Caco-2 (cell line): ENCODE measurements at places on chromosomes 3 and 15. TPM values are rescaled to one million over a fixed set of nuclear protein-coding genes. Genes with fewer than 3 reads are reported as not detected.

A4GNT gene
- total RNA-seq = not detected in 2 replicates

FOXB1 gene
- total RNA-seq = not detected in 2 replicates

RPL4 gene
- total RNA-seq = 3,043 and 3,102 TPM in 2 replicates

DNA sequence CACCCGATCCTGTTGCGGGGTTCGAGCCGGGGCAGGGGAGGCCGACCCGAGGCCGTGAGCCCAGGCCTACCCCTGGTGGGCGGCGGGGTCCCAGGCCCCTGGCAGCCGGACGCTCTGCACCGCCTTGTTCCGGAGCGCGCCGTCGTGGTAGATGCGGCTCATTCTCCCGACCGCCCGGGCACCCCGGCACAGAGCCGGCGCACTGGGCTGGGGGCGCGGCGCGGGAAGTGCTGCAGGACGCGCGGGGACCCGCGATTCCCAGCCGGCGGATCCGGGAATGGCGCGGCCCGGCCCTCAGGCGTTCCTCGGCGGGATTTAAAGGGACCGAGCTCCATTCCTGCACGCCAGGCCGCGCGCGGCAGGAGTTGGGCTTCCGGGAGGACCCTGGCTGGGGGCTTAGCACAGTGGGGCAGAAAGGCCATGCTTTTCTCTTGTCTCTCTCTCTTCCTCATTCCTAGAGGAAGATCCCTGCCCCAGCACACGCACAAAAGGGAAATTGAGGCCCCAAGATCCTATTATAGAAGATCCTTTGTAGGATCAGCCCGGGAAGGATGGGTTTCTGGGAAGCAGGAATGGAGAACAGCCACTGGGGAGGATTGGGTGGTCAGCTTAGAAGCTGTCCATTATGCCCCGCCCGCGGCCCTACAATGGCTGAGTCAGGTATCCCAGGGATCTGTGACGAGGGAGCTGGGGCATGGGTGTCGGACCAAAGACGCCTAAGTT lies at the start of gene ARPIN:
Gene ARPIN (minus strand): TSS at position 279 of the 723 bp plus-strand sequence. CDS start 117 bp downstream, at position 162.
- no peaks in the 10 kb centered on the region; the same call in 1 of the 2 replicates for H3K36me3 ChIP-seq
- H3K27ac ChIP-seq = peak within 1 kb of the TSS; percentile 75
- DNase-seq = peak; percentile 67
- peaks cover 23% of the 10 kb centered on the region for H3K4me1 ChIP-seq
- H3K27me3 ChIP-seq = no peaks in the 10 kb centered on the region
- H3K4me3 ChIP-seq = peak within 1 kb of the TSS; percentile 54

- no peaks in the 10 kb centered on the region for H3K4me1 ChIP-seq
- no peak overlapping the region for H3K4me3 ChIP-seq
- no peaks in the 10 kb centered on the region for H3K36me3 ChIP-seq
- H3K27me3 ChIP-seq = no peaks in the 10 kb centered on the region
- DNase-seq = no peak
These were observed 219.8 kb upstream of the TOPAZ1 start for GRCh38 chr3:44021651-44022594.

- no peaks in the 10 kb centered on the region for H3K36me3 ChIP-seq
- H3K27me3 ChIP-seq = no peaks in the 10 kb centered on the region
- H3K4me1 ChIP-seq = no peaks in the 10 kb centered on the region; the same call in 1 of the 2 replicates
- DNase-seq = no peak
- no peak overlapping the region for H3K27ac ChIP-seq
- no peak overlapping the region for H3K4me3 ChIP-seq
These were observed 61.4 kb upstream of the MYRIP start for GRCh38 chr3:39748002-39748401.

DNA sequence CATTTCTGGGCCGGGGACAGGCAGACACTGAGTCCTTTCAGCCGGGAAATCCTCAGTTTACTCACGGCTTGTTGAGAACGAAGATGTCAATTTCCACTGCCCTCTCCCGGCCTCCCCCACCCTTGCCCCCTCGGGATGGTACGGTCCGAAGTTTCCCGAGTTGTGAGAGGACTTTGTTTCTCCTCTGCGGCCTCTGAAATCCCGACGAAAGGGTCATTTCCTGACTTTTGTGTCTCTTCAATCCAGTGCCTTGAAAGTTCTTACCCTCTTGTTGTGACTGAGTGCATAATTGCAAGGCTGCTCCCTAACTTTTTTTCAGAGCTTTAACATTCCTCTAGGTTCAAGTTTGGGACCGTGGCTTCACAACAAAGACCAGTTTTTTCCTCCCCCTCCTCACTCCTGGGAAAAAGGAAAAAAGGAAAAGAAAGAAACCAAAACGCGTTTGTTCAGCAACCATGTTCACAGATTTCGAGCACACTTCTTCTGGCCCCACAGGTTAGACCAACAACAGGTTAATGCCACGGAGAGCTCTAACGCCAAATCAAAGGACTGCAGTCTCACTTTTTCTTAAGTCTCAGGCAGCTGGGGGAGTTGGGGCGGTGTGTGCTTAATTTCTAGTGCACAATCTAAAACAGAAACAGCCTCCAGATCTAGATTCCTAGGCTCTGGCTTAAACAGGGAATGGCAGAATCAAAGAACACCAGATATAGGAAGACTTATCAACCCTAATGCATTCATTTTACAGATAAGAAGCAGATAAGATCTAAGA lies 138.9 kb downstream of the TMCO5A start:
- peaks cover 33% of the 10 kb centered on the region; the same call in 1 of the 2 replicates for H3K4me1 ChIP-seq
- no peaks in the 10 kb centered on the region for H3K36me3 ChIP-seq
- peak overlapping the region; percentile 93 for H3K27ac ChIP-seq

DNA sequence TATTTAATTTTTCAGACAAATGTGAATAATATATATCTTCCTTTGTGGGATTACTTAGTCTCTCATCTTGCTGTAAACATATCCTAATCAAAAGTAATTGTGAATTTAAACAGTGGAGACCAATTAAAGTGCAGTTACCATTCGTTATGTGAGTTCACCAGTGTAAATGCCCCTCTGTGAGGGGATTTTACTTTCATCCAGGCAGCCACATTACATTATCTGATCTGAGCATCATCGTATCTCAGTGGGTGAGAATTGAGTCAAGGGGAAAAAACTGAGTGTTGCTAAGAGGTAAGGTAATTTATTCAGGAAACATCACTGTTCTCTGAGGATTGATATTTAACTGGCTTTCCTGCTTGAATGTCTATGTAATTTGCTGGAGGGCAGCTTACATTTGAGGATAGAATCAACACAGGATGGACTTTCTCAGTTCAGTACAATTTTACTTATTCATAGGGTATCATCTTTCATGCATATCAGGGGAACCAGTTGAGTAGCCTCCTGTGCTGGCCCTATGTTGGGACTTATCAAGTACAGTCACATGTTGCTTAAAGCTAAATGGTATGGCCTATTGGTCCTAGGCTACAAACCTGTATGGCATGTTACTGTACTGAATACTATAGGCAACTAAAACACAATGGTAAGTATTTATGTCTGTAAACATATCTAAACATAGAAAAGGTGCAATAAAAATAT lies 219.7 kb downstream of the CD47 start:
- no peaks in the 10 kb centered on the region for H3K27me3 ChIP-seq
- DNase-seq = no peak
- H3K27ac ChIP-seq = no peak overlapping the region

DNA sequence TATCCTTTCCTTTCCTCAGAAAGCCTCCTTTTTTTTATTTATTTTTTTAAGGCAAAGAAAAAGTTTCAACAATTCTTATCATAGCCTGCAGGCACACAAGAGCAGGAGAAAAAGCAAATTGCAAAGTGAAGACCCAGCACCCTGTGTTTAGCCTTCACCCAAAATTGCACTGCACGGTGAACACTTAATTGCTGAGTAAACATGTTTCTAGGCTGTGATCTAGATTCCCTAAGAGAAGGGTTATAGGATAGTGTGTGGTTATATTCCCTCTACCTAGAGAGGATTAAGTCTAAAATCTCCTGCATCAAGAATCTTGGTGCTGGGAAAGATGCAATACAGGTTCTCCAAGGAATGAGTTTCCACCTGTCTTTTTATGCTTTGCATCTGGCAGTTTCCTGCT lies 70.2 kb upstream of the BFSP2 start:
- H3K27me3 ChIP-seq = no peaks in the 10 kb centered on the region
- no peak overlapping the region for H3K4me3 ChIP-seq
- H3K4me1 ChIP-seq = no peaks in the 10 kb centered on the region
